ENCODE measurements at places on chromosomes 16 and 17.
A peak's percentile ranks its signal among the peaks of the same experiment; 100 is the strongest.

DNA sequence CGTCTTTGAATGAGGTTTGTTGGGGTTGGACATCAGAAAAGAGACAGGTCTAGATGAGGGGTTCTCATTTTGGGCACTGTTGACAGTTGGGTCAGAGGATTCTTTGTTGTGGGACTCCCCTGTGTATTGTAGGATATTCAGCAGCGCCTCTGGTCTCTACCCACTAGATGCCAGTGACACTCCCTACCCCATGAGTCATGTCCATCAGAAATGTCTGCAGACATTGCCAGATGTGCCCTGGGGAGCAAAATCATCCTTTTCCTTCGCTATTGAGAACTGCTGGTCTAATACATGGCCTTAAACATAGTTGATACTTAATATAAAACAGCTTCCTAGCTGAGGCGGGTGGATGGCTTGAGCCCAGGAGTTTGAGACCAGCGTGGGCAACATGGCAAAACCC lies 3.1 kb downstream of the ABAT start:
- no peak for DNase-seq

GRCh38 chr16:69566981-69567680 lies 1.4 kb downstream of the NFAT5 start:
- DNase-seq: no peak

DNA sequence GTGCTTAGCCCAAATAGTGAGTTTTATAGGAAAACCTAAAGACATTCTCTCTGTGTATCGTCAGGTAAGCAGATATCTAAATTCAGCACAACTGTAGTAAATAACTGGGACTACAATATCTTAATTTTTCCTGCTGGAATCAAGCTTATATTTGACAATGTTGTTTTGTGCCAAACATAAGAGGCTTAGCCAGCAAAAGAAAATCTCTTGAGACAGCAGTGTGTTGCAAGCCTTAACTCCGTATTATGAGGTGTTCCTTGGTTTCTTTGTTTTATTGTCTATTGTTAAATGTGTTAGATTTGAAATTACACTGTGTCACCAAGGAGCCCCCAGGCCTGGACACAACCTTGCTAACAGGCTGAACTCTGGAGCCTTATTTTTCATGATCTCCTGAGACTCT lies 1570.6 kb upstream of the GOT2 start:
- DNase-seq: no peak

GRCh38 chr17:9324864-9325263 lies 250.8 kb downstream of the STX8 start:
- DNase-seq: no peak

DNA sequence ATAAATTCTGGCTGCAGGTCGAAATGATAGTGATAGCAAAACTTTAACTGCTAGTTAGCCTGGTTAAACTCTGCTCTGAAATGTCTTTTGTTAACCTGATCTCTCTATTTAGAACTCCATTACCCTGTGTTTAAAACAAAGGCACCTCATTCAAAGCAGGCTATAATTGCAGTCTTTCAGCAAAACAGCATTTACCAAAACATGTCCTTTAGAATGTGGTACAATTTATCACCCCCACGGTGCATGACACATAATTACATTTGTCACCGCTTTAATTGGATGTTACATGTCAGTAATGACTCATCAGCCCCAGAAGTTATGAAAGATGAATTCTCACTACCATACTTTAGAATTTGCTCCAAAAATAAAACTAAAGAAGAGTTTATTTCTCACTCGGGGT lies 295.4 kb downstream of the TOX3 start:
- DNase-seq: no peak

GRCh38 chr16:82425661-82426060 lies 201.1 kb upstream of the CDH13 start:
- DNase-seq: no peak

DNA sequence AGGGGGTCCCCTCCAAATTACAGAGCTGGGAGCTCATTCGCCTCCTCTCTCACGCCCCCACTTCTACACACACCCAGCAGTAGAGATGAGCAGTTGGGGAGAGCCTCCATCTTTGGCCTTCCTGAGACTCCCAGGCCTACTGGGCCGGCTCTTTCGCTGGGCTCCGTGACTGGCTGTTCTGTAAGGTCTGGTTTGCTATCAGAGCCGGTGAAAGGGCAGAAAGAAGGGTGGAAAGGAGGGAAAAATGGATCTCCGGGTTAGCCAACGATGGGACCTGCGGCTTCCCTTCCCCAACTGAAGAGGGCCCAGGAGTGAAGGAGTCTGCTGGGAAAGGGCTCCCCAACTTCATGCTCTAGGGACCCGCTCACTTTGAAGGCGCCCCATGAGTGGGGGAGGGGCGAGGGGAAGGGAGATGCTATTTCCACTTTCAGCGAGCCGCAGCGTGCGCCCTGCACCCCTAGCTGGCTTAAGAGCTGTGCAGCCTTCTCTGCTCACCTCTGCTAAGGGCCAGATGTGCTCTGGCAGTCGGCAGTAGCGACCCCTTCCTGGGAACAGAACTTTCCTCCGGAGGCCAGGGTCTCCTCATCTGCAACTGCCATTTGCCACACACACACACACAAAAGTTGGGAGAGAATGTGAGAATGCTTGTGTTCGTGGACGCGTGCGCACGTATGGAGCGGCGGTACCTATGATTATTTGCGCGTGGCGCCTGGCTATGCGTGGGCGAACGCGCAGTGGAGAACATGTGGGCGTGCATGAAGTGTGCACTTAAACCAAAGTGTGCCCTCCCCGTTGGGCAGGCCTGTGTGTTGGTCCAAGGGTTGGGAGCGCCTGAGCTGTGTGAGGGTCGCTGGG lies 2.9 kb upstream of the FOXF1 start:
- no peak for DNase-seq

- DNase-seq: no peak
Measured at GRCh38 chr16:4339909-4340308, 11.2 kb downstream of the PAM16 start.

DNA sequence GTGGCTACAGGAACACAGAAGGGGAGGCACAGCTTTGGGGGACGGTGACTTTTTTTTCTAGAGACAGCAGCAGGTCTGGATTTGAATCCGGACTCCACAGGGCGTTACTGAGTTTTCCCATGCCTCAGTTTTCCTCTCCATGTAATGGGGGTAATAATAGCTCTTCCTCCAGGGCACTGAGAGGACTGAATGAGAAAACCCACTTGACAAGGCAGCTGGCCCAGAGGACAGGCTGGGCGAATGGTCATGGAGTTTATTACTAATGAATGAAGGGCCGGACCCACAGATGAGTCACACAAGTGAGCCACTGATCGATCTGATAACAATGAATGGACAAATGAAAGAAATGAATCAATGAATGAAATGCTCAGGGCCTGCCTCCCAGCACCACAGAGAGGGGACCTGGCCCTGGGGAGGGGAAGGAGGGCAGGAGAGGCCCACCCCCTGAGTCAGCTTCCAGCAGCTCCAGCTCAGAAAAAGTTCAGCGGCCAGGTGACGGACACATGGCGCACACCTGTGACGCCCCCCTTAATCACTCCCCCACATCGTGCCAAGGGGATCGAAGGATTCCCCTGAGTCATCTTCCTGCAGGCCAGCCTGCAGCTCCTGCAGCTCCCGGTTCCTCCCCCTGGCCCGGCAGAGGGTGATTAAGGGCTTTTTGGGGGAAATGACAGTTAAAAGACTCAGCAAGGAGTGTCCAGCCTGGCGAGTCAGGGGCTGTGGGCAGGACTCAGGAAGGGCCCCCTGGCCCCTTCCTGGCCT lies 54.3 kb downstream of the SOCS1 start:
- DNase-seq: no peak

DNA sequence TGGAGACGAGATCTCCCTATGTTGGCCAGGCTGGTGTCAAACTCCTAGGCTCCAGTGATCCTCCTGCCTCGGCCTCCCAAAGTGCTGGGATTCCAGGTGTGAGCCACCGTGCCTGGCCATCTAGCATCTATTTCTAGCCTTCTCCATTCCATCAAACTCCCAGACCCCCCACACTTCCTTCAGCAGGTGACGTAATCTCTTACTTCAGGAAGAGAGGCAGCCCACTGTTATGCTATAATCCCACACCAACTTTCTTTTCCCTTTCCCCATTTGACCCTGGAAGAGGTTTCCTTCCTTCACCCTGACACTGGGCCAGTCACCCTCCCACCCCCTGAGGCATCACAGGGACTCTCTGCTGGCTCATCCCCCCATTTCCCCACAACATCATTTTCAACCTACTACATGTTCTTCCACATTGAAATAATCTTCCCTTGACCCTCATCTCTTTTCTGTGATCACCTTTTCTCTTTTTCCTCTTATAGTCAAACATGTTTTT lies 7.6 kb downstream of the ITGA2B start:
- DNase-seq: no peak

- no peak for DNase-seq
Measured at GRCh38 chr16:7182510-7183109, 150.0 kb upstream of the RBFOX1 start.

GRCh38 chr17:29195465-29196081 lies 15.4 kb upstream of the MYO18A start:
- DNase-seq: no peak

- DNase-seq: no peak
Measured at GRCh38 chr16:16150117-16150877, 73.0 kb downstream of the ABCC6 start.

- DNase-seq: no peak
Measured at GRCh38 chr17:34135841-34136240, 119.2 kb upstream of the CCL2 start.

DNA sequence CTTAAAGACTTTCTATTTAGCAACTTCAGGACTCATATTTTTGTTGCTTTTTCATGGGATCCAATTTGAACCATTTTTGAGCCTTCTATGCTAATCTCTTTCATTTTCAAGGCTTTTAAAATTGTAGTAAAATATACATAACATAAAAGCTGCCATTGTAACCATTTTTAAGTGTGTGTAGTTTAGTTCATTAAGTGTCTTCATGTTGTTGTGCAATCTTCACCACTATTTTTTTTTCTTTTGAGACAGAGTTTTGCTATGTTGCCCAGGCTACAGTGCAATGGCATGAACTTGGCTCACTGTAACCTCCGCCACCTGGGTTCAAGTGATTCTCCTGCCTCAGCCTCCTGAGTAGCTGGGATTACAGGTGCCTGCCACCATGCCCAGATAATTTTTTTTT lies 451.6 kb downstream of the TMEM114 start:
- DNase-seq: no peak

GRCh38 chr17:56893503-56893902 lies 20.3 kb downstream of the TRIM25 start:
- DNase-seq: no peak

GRCh38 chr17:51289696-51290111 lies 29.4 kb downstream of the UTP18 start:
- no peak for DNase-seq

- no peak for DNase-seq
Measured at GRCh38 chr16:75377729-75378386, 55.4 kb downstream of the CFDP1 start.

- DNase-seq: no peak
Measured at GRCh38 chr17:67944035-67944434, 52.2 kb downstream of the C17orf58 start.

DNA sequence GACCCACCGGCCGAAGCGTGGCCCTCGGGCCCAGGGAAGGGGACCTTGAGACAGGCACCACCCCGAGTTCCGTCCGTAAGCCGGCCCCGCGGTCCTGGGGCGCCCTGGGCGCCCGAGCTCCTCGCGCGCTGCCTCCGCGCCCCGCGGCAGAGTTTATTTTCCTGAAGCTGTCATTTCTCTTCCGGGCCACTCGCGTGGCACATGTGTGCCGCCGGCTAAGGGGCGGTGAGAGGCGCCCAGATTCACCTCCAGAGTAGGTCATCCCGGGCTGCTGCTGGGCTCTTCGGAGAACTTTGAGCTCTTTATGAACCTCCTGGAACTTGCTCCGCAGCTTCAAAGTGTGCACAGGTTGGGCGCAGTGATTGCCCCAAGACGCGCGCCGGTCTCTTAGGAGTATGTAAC lies 489 bp downstream of the ZC3H18 start:
- DNase-seq: no peak

DNA sequence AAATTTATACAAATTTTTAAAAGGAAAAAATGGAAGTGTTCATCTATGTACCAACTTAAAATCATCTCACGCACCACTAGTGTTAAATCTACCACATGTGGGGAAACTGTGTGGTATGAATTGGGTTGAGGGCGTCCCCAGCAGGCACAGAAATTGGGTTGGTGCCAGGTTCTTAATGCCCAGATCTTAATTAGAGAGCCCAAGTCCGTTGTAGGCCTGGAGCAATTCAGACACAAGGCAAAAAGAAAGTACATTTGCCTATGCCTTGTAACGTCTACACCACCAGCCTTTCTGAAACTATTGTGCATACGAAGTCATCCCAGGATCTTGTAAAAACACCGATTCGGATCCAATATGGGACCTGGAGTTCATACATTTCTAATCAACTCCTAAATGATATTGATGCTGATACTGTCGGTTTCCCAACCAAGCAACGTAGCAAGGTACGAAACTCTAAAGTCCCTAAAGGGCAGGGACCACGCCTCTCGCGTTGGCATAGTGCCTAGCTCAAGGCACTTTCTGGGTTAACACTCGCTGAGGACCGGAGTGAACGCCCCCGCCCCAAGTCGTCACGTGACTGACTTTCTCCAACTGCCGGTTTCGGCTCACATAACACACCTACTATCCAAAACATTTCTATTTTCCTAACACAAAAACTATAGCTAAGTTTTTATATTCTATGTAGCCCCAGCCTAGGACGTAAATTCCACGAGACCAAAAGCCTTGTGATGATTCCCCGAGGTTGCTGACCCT lies 945 bp upstream of the UQCRC2 start:
- DNase-seq: peak; percentile 41

DNA sequence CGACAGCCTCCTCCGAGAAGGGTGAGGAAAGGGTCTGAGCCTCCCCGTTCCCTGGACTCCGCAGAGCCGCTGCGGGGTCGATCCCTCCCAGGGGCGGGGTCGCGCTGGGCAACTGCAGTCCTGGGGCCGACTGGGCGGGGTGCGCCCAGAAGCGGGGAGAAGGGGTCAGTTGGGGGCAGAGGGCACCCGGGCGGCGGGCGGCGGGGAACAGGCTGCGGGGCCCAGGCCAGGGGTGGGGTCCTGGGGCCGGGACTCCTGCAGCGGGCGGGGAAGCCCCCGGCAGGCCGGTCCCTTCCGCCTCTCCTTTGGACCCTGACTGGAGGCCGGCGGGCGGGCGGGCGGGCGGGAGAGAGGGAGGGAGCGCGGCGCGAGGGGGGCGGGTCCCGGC lies 352 bp downstream of the GGNBP2 start:
- no peak for DNase-seq

DNA sequence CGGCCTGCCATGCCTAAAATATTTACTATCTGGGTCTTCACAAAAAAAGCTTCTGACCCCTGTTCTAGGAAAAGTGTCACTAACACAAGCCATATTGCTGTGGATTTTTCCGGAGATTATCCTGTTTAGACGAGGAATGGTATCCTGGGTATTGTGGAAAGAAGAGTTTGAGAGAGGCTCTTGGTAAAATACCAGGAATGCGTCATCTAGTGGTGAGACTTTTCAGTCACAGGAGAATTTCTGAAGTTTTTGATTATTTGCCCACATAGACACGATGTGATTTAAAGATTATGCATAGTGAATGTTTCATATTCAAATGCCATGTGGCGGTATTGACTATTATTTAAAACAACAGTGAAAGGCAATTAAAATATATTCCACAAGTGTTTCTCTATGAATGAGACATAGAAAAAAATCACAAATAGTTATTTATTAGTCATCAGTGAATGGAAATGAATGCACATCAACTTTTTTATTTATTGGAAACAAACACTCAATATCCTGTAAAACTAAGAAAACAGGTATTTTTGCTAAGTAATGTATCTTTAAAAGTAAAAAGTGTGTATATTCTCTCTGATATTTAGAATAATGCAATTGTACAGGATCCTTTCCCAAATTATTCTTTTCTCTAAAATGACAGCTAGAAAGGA lies 7.8 kb downstream of the KRT28 start:
- DNase-seq: no peak
